GM23248 (cell line): ENCODE measurements at places on chromosomes 6 and 20. TPM values are rescaled to one million over a fixed set of nuclear protein-coding genes. Genes with fewer than 3 reads are reported as not detected.

The TOX2 gene
- 13.9 and 15.9 TPM in 2 replicates for polyA plus RNA-seq

The MAP7 gene
- polyA plus RNA-seq: 0.79 TPM in 2 replicates

The CST4 gene
- polyA plus RNA-seq: not detected in 2 replicates

The VSTM2L gene
- polyA plus RNA-seq: 4.1 and 5.1 TPM in 2 replicates

The PEX7 gene
- 9.4 and 10.7 TPM in 2 replicates for polyA plus RNA-seq

The RWDD2A gene
- polyA plus RNA-seq: 5.2 and 5.5 TPM in 2 replicates

The RIMS4 gene
- polyA plus RNA-seq: not detected in 2 replicates

The GLP1R gene
- polyA plus RNA-seq: not detected in 2 replicates

The GPR6 gene
- polyA plus RNA-seq: not detected in 2 replicates

DNA sequence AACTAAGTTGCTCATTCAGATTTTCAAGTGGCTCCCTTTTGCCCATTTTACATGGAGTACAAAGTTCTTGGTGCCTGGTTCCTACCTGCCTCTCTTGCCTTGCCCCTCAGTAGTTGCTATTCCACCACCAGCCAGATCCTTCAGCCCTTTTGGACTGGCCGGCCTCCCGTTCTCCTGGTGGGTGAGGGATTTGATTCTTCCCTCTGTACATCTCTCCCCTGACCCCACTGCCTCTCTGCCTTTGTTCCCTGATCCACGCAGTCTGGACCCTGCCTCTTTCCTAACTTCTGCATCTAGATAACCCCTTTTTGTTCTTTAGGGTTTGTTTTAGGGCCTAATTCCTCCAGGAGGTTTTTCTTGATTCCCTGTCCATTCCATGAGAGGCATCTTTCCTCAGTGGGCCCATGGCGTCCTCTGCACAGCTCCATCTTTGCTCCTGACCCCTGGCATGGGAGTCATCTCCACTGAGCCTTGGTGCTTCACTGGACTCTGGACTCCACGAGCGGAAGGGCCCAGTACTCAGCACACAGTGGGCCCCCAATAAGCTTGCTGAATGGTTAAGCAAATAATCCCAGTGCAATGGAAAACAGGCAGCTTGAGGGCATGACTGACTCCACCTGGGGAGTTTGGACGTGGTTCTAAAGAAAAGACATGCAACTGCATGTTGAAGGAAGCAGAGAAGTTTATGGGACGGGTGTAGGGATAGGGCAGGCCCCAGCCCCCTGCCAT is 309.3 kb upstream of the SUPT3H start:
- no peak for DNase-seq

GRCh38 chr6:88922775-88923548 is 40.5 kb downstream of the RNGTT start:
- DNase-seq: peak; percentile 47

GRCh38 chr6:140370976-140371870 is 996.8 kb upstream of the CITED2 start:
- peak; percentile 32 for DNase-seq

GRCh38 chr6:130313206-130313605 is 52.6 kb upstream of the TMEM200A start:
- no peak for DNase-seq

- DNase-seq: no peak
Measured at GRCh38 chr6:14862845-14863244, 383.0 kb upstream of the JARID2 start.

- peak; percentile 12 for DNase-seq
Measured at GRCh38 chr6:99002831-99003230, 55.1 kb upstream of the FBXL4 start.

DNA sequence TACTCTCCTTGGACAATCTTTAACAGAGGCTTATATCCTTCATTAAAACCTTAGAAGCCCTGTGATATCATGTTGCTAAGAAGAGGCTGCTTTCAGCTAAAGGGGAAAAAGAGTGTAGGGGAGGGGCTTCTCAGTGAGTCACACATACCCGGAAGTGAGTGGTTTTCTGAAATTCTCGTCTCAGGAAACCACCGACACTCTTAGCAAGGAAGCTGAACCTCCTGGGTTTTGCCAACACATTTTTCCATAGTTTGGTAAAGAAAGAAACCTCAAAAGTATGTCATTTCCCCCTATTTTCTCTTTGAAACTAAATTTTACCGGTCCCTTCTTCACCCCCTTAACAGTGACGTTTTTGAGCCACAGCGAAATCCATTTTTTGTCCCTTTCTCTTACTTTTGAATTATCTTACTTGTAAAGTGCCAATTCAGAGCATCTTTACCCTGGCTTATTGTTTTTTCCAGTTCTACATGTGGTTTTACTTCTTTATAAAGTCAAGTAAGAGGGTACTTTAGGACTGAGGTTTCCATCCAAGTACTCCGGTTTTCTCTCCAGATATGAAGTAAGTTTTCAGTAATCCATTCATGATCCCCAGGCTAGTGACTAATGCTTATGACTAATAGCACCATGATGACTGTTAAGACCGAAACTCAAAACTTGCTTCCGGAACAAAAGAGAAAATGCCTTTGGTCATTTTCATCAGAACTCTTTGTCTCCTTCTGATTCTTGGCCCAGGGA is 219.3 kb downstream of the ARHGAP18 start:
- DNase-seq: peak; percentile 94

DNA sequence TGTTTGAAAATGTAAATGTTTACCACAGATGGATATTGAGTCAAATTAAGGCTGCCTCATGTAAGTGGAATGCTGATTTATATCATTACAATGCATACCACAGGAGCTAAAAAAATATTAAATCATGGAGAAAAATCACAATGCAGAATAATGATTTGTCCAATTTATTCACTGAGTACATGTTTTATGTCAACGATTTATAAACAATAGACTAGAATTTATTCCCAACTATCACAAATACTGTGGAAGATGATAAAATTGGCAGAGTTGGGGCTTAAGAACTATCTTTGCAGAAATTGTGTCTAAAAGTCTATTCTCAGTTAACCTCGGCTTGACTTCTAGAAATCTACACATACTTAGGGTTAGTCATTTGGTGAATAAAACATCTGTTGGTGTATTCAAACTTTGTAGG is 472.1 kb upstream of the MARCKS start:
- DNase-seq: peak; percentile 59

DNA sequence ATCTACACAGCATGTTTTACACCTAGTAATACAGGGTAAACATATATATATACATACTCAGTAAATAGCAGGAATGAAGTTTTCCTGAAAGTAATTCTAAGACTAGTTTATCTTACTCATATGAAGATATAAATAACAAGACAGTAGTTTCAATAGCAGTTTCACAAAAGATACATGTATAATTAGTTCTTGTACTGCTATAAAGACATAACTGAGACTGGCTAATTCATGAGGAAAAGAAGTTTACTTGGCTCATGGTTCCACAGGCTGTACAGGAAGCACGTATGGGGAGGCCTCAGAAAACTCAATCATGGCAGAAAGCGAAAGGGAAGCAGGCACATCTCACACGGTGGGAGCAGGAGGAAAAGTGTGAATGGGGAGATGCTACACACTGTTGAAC is 16.9 kb downstream of the RARS2 start:
- DNase-seq: no peak

DNA sequence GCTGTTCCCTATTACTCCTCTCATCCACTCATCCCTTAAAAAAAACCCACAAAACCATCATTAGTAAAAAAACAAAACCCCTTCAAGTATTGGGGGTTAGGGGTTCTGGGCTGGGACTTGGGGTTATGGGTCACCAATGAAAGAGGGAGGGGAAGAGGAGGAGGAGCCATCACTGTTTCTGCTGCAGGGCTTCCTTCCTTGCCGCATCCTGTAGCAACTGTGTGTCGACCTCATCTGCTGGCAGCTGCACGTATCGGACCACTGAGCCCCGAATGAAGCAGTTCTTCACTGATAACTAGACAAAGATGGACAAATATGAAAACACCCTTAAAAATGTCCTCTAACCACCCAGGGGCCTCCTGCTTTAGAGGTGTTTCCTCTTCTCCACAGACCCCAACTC is 2.0 kb upstream of the VARS1 start:
- DNase-seq: no peak

GRCh38 chr6:129749749-129750120 is 39.8 kb upstream of the ARHGAP18 start:
- peak; percentile 73 for DNase-seq

DNA sequence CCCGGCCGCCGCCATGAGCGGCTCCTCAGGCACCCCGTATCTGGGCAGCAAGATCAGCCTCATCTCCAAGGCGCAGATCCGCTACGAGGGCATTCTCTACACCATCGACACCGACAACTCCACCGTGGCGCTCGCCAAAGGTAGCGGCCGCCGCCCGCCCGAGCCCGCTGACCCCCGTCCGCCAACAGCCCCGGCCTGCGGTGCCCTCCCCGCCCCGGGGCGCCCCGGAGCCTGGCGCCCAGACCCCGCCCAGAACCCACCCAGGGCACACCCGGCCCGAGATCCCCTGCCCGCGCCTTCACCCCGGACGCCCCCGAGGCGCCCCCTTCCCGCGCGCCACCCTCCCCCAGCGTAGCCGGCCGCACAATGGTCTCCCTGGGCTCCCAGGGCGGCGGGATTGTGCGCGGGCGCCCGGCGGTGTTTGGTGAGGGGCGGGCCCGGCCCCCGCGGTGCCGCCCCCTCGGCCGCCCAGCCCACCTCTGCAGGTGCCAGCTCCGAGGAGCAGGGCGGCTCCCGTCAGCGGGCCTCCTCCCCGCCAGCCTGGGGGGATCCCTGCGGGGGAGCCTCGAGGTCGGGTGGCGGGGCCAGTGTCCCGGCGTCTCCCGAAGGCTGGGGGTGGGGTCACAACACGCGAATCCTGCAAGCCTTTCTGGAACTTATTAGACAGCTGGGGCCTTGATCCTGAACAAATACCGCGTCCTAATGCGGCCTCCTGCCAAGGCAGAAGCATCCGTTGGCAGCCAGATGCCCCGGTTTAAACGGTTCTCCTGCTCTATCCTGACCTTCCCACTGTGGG is 577 bp downstream of the LSM14B start:
- DNase-seq: peak; percentile 69

DNA sequence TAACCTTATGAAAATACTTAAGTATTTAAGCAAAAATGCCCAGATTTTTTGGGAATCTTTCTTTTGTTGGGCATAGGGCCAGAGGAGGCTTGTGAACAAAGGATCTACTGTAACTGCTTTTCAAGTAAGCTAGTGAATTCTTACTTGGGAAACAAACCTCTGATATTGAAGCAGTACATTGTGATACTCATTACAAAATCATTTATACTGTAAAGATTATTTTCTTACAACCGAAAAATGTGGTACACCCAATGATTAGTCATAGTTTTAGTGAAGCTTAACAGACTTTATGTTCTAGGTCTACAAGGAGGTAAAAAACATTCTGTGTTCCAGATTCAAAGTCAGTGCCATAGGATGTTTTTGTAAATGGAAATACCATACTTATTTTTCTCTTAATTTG is 272.9 kb upstream of the KCNQ5 start:
- DNase-seq: peak; percentile 49

GRCh38 chr6:90121982-90122381 is 174.7 kb downstream of the BACH2 start:
- peak; percentile 71 for DNase-seq

DNA sequence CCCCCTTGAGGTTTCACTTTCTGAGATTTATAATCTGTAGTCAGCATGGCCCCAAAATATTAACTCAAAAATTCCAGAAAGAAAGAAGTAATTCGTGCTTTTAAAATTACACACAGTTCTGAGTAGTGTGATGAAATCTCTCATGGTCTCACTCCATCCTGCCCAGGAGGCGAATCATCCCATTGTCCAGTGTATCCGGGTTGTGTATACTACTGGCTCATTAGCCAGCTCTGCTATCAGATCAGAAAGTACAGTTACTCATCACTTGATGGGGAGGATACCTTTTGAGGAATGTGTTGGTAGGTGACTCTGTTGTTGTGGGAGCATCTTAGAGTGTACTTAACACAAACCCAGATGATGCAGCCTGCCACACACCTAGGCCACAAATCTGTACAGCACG is 65.2 kb downstream of the CDC5L start:
- DNase-seq: peak; percentile 86

- DNase-seq: no peak
Measured at GRCh38 chr6:170112583-170112860, 178.4 kb downstream of the DLL1 start.

- DNase-seq: no peak
Measured at GRCh38 chr6:130452336-130452735, 86.5 kb downstream of the TMEM200A start.

- DNase-seq: no peak
Measured at GRCh38 chr6:55868771-55869479, 6.5 kb downstream of the BMP5 start.

DNA sequence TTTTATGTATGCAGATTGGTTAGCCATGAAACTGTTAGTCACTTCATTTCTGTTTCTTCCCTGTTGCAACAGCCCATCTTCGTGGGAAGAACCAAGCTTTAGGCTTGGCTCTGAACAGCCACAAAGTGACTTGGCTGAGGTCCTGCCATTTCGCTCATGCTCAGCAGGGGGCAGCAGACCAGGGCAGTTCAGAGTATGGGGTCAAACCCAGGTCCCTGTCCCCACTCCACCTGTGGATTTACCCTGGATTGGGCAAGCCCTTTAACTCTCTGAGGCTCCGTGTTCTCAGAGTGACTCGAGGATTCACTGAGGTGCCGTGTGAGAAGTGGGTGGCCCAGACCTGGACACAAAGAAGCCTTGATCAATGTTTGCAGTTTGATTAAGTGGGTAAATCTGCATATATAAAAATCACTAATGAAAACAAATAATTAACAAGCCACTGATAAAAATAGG is 19.8 kb upstream of the MAP1LC3A start:
- DNase-seq: peak; percentile 84

- no peak for DNase-seq
Measured at GRCh38 chr6:51382847-51383246, 564.2 kb downstream of the TFAP2B start.

GRCh38 chr20:64152906-64153305 is 11.3 kb upstream of the MYT1 start:
- DNase-seq: no peak

DNA sequence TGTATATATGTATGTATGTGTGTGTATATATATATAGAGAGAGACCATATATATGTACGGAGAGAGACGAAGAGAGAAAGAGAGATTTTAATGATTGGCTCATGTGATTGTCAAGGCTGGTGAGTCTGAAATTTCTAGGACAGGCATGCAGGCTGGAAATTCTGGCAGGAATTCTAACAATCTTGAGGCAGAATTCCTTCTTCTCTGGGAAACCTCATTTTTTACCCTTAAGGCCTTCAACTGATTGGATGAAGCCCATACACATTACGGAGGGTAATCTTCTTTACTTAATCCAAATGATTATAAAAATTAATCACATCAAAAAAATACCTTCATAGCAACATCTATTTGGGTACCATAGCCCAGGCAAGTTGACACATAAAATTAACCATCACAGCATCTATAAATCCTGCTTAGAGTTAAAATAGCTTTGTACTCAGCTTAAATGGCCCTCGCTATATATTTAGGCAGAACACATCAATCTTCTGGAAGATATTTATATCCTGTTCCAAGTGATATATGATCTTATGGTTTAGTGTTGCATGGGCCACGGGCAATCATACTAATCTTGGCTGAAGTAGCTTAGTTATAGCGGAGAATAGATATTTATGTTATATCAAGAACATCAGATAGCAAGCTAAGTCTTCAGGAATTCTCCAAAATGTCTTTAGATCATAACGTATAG is 36.6 kb downstream of the ABRACL start:
- no peak for DNase-seq
